ENCODE measurements at places on chromosomes 7 and 10.

- DNase-seq = no peak
These were observed 189.9 kb downstream of the TFEC start for GRCh38 chr7:115840702-115841101.

- DNase-seq = no peak
These were observed 273.5 kb downstream of the FGFR2 start for GRCh38 chr10:121324678-121325213.

- DNase-seq = no peak
These were observed 31.0 kb downstream of the PRPS1L1 start for GRCh38 chr7:17996442-17997223.

DNA sequence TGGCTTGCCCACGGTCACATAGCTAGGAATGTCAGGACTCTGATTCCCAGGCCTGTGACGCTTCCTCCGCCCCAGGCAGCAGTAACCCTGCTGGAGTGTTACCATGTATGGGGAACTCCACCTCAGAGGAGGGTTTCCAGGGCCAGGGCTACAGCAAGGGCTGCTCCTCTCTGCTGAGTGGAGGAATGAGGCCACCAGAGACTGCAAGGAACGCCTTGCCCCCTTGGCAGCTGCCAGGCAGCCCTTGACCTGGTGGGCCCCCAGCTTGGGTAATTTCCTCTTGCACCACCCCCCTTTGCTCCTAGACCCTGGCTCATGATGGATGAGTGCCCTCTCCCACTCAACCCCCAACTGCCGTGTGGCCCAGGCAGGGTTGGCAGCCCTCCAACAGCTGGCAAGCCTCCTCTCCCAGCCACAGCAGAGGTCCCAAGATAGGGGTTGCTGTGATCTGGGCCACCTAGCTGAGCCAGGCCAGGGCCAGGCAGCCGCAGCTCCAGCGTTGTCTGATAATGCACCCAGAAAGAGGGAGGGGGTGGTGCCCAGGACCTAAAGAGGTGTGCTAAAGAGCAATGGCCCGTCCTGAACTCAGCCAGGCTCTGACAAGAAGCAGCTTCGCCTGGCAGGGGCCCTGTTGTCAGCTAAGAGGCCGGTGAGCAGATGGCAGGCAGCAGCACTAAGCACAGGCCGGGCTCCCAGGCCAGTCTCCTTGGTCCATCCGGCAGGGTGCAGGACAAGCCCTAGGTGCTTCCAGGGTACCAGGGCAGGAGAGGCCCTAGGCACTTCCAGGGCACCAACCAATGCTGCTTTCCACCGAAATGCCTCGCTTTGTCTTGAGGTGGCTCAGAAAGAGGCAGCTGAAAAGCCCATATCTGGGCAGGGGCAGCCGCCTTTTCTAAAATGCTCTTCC lies 35.4 kb downstream of the DRGX start:
- DNase-seq = no peak

GRCh38 chr10:132376394-132376851 lies 20.6 kb upstream of the PWWP2B start:
- no peak for DNase-seq

- no peak for DNase-seq
These were observed 58.9 kb downstream of the HIPK2 start for GRCh38 chr7:139718859-139719258.

DNA sequence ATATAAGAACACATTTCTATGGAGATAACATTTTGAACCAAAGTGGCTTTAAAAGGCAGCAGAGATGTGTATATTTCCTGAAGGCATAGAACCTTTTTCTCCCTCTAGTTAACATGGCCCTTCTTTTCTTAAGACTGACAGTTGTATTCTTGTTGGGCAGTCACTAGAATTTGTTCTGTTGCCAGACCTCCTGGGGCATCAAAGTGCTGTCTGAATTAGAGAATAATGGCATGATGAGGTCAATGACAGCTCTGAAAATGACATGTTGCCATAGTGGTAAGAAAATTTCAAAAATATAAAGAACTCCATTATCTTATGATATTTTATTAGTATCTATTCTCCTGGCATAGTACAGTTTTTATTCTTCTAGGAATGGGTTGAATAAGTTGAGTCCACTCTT lies 446.7 kb downstream of the NRG3 start:
- DNase-seq = no peak

- no peak for DNase-seq
These were observed 29.8 kb downstream of the PDLIM1 start for GRCh38 chr10:95260909-95261552.

DNA sequence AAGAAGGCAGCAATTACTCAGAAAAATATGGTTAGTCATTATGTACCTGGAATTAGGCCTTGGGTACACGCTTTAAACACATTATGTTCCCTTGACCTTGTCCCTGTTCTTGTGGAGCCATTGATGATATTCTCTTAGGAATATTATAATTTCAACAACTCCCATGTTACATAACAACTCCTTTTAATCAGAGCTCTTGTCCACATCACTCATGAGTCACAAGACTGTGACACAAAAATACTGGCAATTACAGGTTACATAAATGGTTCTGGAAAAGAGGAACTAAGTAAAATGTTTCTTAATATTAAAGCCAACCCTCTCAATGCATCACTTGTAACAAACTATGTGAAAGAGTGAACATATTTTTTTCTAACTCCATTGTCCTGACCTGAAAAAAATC lies 143.8 kb upstream of the PCLO start:
- DNase-seq = no peak

DNA sequence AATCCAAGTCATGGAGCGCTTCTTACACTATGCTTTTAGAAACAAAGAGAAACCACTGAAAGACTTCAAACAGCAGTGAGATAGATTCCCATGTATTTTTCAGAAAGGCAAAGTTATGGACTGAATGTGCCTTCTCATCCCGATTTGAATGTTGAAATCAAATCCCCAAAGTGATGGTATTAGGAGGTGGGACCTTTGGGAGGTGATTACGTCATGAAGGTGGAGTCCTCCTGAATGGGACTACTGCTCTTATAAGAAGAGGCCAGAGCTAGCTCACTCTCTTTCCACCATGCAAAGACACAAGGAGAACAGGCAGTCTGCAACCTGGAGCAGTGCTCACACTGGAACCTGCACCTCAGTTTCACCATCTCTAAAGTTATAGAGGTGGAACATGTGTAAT lies 1279.8 kb downstream of the GATA3 start:
- DNase-seq = no peak

All from activated T-cell treated with anti-CD3 and anti-CD28 coated beads for 48 hours (primary cell).